ENCODE measurements at places on chromosomes 2 and 18.

DNA sequence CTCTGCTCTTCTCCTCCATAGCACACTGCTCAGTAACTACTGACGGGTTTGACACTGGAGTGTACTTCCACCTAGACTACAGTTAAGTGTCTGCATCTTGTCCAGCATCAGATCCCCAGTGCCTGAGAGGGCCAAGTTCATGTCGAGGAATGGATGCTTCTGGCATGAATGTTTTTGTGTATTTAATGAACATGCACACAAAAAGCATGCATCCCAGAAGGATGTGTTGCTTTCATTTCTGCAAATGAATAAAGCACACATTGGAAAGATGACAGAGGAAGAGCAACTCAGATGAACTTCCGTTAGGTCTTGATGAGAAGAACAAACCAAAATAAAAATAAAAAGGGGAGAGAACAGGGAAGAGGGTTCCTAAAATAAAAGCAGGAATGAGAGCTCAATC, 27.9 kb downstream of the C2orf49 start:
- DNase-seq = no peak

GRCh38 chr2:105718846-105719481, 25.7 kb upstream of the NCK2 start:
- DNase-seq = no peak

DNA sequence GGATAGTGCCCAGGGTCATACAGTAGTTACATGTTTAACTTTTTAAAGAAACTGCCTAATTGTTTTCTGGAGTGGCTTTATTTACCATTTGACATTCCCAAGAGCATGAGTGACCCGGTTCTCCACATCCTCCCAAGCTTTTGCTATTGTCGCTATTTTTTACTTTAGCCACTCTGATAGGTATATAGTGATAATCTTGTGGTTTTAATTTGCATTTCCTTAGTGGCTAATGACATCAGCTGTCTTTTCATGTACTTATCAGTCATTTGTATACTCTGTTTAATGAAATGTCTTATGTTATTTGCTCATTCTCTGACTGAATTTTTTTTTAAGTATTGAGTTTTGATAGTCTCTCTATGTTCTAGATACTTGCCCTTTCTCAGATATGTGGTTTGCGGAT, 109.7 kb upstream of the HS6ST1 start:
- no peak for DNase-seq

DNA sequence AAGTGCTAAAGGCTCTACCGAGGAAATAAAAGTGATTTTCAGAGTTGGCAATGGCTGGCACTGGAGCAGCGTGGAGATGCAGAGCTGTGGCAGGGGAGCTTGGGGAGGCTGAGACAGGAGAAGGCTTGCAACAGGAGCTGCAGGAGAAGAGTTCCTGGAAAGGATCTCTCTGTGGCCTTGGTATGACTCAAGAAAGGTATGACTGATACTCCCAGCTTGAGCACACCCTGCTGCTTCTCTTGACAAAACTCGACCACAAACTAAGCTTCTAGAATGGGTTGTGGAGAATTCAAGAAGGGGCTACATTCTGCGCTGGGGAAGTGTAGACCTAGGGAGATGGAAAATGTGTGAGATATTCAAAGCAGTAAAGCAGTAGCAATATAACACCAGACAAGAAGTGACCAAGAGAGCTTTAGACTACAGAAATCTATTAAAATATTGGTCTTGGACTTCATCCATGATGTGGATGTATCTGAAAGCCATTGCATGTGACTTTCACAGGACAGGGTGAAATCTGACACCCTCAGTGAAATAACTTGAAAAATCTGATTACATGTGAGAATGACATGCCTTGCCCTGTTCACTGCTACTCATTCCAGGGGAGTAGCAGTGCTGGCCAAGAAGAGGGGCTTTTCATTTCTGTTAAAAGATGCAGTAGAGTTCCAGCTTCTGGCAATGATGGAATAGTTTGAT, 41.5 kb downstream of the SUCLG1 start:
- DNase-seq = no peak

- DNase-seq = no peak
Observed at GRCh38 chr2:228348516-228349064, 167.1 kb upstream of the SPHKAP start.

DNA sequence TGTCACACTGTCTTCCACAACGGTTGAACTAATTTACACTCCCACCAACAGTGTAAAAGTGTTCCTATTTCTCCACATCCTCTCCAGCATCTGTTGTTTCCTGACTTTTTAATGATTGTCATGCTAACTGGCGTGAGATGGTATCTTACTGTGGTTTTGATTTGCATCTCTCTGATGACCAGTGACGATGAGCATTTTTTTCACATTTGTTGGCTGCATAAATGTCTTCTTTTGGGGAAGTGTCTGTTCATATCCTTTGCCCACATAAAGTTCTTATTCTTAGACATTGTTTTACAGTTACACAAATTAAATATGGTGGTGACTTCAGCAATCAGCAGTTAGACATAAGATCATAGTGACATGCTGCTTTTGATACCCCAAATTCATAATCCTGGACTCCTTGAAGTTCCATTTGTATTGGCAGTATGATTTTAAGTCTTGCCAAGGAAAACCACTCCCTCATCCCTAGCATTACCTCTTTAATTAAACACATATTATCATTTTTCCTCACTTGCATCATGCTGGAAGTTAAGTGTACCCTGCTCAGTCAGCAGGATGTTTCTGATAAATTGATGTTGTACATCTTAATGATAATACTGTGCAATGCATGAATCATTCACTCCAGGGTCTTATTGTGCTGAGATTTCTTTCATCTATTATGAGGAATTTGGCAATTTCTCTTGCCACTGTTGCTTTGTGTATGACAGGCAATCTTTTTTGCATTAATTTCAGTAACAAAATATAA, 67.6 kb upstream of the STAT1 start:
- DNase-seq = no peak

DNA sequence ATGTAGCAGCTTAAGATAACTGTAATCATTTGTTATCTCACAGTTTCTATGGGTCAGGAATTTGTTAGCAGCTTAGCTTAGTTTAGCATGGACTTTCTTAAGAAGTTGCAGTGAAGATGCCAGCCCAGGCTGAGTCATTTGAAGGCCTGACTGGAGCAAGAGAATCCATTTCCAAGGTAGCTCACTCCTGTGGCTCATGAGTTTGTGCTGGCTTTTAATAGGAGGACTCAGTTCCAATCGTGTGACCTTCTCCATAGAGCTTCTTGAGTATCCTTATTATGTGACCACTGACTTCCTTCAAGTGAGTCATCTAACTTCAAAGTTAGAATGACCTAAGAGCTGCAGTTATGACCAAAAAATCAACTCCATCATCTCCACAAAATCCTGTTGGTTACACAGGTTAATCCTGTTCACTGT, 1.4 kb downstream of the GPATCH11 start:
- peak; percentile 33 for DNase-seq

GRCh38 chr18:22676423-22676822, 256.7 kb upstream of the RBBP8 start:
- DNase-seq = no peak

GRCh38 chr2:218860950-218861381, 1.4 kb downstream of the WNT6 start:
- no peak for DNase-seq

DNA sequence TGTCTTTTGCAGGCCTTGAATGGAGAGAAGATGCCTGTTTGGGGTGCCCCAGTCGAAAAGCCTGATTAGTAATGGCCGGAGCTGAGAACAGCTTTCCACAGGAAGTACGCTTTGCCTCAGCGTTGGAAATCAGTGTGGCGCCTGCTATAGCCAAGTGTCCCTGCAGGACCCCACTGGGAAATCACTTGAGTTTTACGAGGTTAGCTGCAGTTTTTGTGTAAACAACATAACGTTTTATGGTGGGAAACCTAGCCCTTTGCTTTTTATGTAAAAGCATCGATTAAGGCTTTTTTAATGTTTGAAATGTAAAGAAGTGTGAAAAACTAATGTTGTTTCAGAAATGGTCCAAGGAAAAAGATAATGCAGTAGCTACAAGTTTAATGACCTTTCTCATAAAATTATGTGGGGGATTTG, 234.2 kb downstream of the TTC32 start:
- DNase-seq = no peak

DNA sequence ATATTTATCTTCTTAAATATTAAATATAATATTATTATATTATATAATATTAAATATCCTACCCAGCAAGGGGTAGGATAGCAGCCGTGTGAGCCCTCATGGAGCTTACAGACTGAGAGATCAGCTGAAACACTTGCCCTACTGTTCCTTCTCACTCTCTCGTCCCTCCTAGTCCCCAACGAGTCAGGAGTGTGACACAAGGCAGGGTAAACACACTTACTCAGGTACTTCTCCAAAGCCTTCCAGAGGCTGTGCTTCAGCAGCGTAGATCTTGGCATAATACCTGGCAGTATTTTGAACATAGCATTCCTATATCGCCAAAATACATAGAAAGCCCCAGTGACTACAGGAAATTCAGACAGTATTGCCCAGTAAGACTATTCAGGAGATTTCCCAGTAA, 114.1 kb downstream of the ALPK2 start:
- no peak for DNase-seq

DNA sequence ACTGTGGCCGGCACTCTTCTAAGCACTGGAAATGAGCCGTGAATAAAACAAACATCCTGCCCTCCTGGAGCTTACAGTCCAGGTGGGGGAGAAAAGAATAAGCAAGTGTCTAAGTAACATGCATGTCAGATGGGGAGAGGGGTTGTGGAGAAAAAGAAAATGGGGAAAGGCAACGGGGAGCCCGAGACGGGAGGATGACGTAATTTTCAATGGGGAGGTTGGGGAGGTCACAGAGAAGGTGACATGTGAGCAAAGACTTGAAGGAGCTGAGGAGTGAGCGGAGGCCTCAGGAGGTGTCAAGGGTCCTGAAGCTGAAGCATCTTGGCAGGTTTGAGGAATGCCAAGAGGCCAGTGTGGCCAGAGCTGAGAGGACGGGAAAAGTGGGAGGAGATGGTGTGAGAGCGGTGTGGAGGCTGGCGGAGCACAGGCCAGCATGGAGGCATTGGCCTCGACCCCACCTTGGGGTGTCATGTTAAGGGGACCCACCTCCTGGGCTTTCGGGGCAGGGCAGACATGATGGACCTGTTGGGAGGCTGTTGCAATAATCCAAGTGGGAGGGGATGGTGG, 15.0 kb upstream of the NTSR2 start:
- DNase-seq = no peak

DNA sequence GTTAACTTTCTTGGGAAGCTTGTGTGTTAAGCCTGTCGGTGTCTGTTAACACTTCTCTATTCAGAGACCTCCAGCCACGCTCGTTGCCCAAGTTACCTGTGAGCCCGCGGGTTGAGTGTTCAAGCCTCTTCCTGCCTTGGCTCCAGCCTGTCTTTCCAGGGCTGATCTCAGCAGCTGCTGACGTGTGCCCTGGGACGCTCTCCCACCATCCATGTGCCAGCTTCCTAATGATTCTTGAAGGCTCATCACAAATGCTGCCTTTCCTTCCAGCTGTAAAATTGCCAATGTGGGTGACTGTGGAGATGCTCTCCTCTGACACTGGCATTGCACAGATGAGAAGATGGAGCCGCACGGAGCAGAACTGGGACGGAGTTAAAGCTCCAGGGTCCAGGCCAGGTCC, 6.1 kb downstream of the RNF144A start:
- DNase-seq = no peak

- no peak for DNase-seq
Observed at GRCh38 chr2:18251486-18251885, 309.0 kb downstream of the RDH14 start.

DNA sequence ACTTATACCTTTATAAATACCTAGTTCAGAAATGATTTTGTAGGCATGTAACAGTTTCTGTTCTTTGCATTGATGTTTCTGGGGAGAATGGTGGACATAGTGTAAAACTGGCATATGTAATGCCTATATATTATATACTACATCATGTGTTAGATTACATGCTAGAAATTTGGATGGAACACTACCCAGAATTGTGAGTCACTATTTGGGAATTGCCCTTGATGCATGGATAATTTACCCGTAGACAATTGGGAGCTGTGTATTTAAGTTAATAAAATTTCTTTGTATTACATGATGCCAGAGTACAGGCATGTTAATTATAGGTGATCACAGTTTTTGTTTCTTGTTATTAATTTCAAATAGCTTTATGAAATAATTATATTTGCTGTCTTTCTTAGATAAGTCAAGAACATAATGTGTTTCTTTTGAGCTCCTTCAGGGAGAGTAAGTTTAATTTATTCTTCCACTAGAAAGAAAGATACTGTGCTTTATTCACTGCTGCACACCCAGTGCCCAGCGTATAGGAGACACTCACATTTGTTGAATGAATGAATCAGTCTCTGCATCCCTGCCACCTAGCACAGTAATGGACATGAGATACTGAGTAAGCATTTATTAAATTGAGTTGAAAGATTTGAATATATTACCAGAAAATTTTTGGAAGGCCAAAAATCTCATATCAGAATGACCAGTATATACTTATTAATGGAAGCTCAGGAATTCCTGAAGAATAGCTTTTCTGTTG, 16.9 kb downstream of the ACSL3 start:
- no peak for DNase-seq

GRCh38 chr2:5176764-5177163, 515.4 kb upstream of the SOX11 start:
- no peak for DNase-seq

DNA sequence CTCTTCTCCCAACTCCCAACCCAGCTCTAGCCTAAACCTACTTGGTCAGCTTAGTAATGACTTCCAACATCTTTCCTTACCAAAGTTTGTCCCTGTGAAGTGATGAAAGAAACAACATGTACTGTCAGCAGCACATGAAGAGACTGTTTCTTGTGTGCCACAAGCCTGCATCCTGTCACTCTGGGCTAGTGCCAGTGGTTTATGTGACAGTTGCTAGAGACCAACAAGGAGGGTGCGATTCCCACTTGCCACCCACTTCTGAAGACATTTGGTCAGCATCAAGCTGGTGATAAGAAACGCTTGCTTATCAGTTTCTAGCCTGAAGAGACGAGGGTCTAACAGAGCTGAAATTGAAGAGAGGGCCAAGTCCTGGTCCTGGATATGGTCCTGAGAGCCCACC, 132.6 kb downstream of the COL4A4 start:
- DNase-seq = no peak

DNA sequence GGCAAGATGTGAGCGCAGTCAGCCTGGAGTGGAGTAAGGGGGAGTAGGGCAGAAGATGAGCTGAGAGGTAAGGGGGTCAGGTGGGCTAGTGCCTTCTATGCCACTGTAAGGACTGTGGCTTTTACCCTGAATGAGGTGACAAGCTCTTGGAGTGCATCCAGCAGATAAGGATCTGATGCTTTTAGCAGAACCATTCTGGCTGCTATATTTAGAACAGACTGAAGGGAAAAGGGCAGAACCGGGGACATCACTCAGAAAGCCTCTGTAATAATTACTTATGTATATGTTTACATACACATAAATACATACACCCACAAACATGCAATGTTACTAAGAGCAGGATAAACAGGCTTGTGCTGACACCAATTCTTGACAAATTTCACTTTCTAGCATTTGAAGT, 124.8 kb downstream of the DTNB start:
- DNase-seq = no peak
